ENCODE measurements at places on chromosomes 5 and 9. TPM values are rescaled to one million over a fixed set of nuclear protein-coding genes. Genes with fewer than 3 reads are reported as not detected.
A peak's percentile ranks its signal among the peaks of the same experiment; 100 is the strongest.

GRCh38 chr5:126355940-126356339 lies 67.3 kb upstream of the GRAMD2B start:
- DNase-seq, result no peak

The PMPCA gene
- 63.6 TPM for total RNA-seq

- no peak for DNase-seq
These were observed 94.6 kb downstream of the KDM4C start for GRCh38 chr9:6852243-6852963.

DNA sequence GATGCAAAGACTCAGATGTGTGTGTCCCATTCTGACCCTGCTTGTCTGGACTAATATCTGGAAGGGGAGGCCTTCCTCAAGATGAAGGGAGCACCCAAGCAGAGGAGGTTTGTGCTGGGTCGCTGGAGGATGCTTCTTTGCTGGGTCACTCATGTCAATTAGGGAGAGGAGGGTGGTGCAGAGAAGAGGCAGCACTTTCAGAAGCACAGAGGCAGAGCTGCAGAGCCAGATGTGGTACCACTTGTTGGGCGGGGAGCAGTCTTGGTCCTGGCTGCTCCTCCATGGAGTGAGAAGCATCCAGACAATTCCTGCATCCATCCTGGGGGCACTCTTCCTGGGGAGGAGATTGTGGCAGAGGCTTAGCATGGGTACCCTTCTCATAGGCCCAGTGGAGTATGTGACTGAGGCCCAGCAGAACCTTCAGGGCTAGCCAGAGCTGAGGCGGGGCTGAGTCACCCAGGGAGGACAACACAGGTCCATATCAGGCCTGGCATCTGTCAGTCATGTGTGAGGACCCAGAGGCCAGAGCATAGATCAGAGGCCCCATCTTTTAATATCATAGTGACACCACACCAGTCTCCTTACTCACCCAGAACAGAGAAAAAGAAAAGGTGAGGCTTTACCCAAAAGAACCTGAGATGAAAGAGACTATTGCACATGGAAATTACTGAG lies 59.8 kb downstream of the TNFSF15 start:
- no peak for DNase-seq

GRCh38 chr5:18098691-18099090 lies 464.4 kb downstream of the TAF11L14 start:
- no peak for DNase-seq

DNA sequence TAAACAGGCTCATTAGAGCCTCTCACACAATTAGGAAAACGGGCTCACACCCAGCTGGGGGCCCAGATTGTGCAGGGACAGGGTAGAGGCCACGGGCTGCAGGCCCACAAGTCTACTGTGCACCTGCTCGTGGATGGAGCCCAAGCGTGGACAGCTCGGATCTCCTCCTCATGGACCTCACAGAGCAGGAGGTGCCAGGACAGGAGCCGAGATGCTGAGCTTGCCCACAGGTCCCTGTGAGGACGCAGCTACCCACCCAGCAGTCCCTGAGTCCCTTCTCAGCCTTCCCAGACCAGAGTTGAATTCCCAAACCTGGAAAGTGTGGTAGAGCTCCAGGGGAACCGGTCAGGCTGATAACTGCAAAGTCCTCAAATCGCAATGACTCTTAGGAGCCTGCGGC lies 70.6 kb upstream of the OLFM1 start:
- peak; percentile 39 for DNase-seq

The GFPT2 gene
- 6.8 TPM for total RNA-seq

The PAX5 gene
- total RNA-seq, result not detected

Measured in psoas muscle (tissue), 8 donors.